ENCODE measurements at places on chromosomes 4 and X. TPM values are rescaled to one million over a fixed set of nuclear protein-coding genes. Genes with fewer than 3 reads are reported as not detected.

SHROOM4 gene
- total RNA-seq: not detected

GSX2 gene
- total RNA-seq: not detected

SPANXA1 gene
- not detected for total RNA-seq

XPNPEP2 gene
- 1.3 TPM for total RNA-seq

AMER1 gene
- total RNA-seq: 4.2 TPM

F8A3 gene
- total RNA-seq: 37.9 TPM

HAUS3 gene
- total RNA-seq: 26.4 TPM

F8A2 gene
- not detected for total RNA-seq

LPAR4 gene
- total RNA-seq: not detected

ENPEP gene
- not detected for total RNA-seq

COL25A1 gene
- not detected for total RNA-seq

FHIP1A gene
- not detected for total RNA-seq

STBD1 gene
- total RNA-seq: 1.2 TPM

RAB41 gene
- not detected for total RNA-seq

GUCY1B1 gene
- 0.29 TPM for total RNA-seq

PHKA1 gene
- total RNA-seq: 0.60 TPM

UTP3 gene
- total RNA-seq: 38.1 TPM

SRPX2 gene
- not detected for total RNA-seq

TMEM255A gene
- total RNA-seq: not detected

SSX1 gene
- total RNA-seq: not detected

TXK gene
- 42.0 TPM for total RNA-seq

GABRB1 gene
- not detected for total RNA-seq

TASL gene
- total RNA-seq: 5.9 TPM

TNMD gene
- not detected for total RNA-seq

NPY2R gene
- total RNA-seq: not detected

CLNK gene
- total RNA-seq: not detected

PSAPL1 gene
- total RNA-seq: not detected

BEX4 gene
- total RNA-seq: 9.9 TPM

UGT2B15 gene
- total RNA-seq: not detected

TLR10 gene
- total RNA-seq: not detected

PRSS12 gene
- not detected for total RNA-seq

KLB gene
- not detected for total RNA-seq

ADGRL3 gene
- not detected for total RNA-seq

PHOX2B gene
- not detected for total RNA-seq

UCP1 gene
- total RNA-seq: not detected

DNAAF6 gene
- not detected for total RNA-seq

PWWP3B gene
- total RNA-seq: not detected

NPY1R gene
- not detected for total RNA-seq

ATRX gene
- total RNA-seq: 70.9 TPM

UGT2A1 gene
- total RNA-seq: not detected

CACNA1F gene
- total RNA-seq: 0.12 TPM
